ENCODE measurements at places on chromosomes 2 and 18.

DNA sequence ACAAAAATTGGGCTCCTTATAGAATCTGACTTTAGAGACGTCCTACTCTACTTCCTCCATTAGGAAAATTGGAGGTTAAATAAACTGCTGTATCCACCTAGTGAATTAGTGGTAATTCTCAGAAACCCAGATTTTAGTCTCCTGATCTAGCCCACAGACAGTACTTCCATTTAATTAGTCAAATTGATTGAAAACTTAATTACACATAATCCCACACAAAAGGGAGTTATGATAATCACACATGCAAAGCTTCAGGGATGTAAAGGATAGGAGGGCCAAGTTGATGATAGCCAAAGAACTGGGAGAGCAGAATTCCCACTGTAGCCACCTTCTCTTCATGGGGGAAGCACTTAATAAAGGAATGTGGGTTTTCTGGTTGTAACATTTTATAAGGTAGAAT, 471.9 kb downstream of the TMEM182 start:
- DNase-seq = peak; percentile 1

GRCh38 chr2:200586644-200586975, 796 bp downstream of the AOX1 start:
- no peak for DNase-seq

GRCh38 chr18:60555625-60556024, 183.1 kb upstream of the MC4R start:
- DNase-seq = no peak

GRCh38 chr2:937530-937929, 13.1 kb upstream of the SNTG2 start:
- no peak for DNase-seq

Data from putamen (tissue), 1 donor.